ENCODE measurements at places on chromosomes 4 and X. TPM values are rescaled to one million over a fixed set of nuclear protein-coding genes. Genes with fewer than 3 reads are reported as not detected.

The ANK2 gene
- 77.1 TPM for polyA plus RNA-seq

The POLN gene
- 2.5 TPM for polyA plus RNA-seq

The MAOA gene
- 19.0 TPM for polyA plus RNA-seq

The ARMCX6 gene
- 90.1 TPM for polyA plus RNA-seq

The NLGN4X gene
- polyA plus RNA-seq = 13.7 TPM

The LGI2 gene
- polyA plus RNA-seq = 28.3 TPM

The RPS6KA6 gene
- 22.8 TPM for polyA plus RNA-seq

The ADH1B gene
- polyA plus RNA-seq = 27.2 TPM

The FAT4 gene
- polyA plus RNA-seq = 33.9 TPM

The MID1IP1 gene
- 16.0 TPM for polyA plus RNA-seq

The GAB1 gene
- polyA plus RNA-seq = 44.5 TPM

All from right renal cortex interstitium (tissue), 3 donors.